ENCODE measurements at places on chromosomes 4 and X.

DNA sequence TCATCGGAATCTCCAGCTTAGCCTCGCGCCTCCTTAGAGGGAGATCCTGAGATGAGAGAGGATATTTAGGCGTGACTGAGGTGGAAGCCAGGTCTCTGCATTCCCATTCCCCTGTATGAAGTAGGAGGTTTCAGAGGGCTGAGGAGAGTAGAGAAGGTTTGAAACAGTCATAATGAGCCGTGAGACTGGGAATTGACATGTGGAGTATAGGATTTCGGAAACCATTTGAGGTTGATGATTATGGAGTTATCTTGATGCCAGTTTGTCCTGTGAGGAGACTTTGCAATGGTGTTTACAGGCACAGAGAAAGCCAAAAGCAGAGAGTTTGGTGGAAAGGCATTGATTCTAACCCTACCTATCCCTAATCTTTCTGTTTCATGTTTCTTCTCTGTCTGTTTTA lies 2.0 kb downstream of the CHST7 start:
- no peak for DNase-seq

DNA sequence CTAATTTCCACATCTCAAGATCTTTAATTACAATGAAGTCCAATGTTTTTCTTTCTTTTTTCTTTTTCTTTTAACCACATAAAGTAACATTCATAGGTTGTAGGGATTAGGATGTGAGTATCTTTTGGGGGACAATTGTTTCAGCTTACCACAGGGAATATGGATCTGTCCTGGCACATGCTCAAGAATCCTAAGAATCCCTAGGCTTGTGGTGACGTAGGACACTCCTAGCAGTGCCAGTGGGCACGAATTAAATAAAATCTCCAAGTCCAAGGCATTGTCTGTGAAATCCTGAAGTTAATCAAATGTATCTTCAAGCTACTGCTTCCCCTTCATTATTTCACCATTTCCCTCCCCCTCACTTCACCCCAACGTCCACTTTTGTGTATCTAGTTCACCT lies 2.6 kb upstream of the LAS1L start:
- DNase-seq: no peak

GRCh38 chr4:85968945-85969819 lies 390.7 kb downstream of the MAPK10 start:
- no peak for DNase-seq

DNA sequence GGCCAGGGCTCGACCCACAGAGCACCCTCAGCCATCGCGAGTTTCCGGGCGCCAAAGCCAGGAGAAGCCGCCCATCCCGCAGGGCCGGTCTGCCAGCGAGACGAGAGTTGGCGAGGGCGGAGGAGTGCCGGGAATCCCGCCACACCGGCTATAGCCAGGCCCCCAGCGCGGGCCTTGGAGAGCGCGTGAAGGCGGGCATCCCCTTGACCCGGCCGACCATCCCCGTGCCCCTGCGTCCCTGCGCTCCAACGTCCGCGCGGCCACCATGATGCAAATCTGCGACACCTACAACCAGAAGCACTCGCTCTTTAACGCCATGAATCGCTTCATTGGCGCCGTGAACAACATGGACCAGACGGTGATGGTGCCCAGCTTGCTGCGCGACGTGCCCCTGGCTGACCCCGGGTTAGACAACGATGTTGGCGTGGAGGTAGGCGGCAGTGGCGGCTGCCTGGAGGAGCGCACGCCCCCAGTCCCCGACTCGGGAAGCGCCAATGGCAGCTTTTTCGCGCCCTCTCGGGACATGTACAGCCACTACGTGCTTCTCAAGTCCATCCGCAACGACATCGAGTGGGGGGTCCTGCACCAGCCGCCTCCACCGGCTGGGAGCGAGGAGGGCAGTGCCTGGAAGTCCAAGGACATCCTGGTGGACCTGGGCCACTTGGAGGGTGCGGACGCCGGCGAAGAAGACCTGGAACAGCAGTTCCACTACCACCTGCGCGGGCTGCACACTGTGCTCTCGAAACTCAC lies 3.6 kb downstream of the MID1IP1 start:
- DNase-seq: peak; percentile 36

DNA sequence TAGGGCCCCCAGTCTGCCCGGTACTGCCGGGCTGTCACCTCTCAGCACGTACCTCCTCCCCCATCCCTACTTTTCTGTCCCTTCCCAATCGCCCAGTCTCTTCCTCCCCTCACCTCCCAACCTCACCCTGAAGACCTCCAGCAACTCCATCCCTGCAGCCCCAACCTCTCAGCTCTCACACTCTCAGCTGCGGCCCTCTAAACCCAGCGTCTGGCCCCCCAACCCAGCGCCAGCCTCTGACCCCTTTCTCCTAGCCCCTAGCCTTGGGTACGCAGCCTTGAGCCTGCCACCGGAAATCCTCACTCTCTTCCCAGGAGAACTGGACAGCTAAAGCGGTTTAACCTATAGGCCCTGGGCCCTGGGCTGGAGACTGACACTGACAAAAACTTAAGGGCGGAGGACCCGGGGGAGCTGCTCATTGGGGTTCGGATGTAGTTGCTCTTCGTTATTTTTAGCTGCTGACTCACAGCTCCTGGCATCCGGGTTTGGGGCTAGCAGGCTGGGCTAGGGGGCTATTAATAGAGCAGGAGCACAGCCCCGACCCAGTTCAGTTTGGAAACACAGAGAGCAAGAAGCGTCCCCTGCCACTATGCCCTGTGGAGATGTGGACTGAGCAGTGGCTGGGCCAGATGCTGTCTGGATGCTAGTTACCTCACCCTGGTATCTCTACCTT lies 9.6 kb upstream of the DLG3 start:
- no peak for DNase-seq

GRCh38 chr4:45944000-45944399 lies 179.9 kb downstream of the GABRG1 start:
- no peak for DNase-seq

Measured in left hindlimb (tissue), 1 donor.